ENCODE measurements at places on chromosomes 11 and 22. TPM values are rescaled to one million over a fixed set of nuclear protein-coding genes. Genes with fewer than 3 reads are reported as not detected.

TMEM9B gene
- total RNA-seq, result 37.0 TPM

KDM4D gene
- 0.13 TPM for total RNA-seq

HBG1 gene
- total RNA-seq, result not detected

MYEOV gene
- total RNA-seq, result 123 TPM

IZUMO1R gene
- total RNA-seq, result not detected

MED17 gene
- 21.6 TPM for total RNA-seq
